ENCODE measurements at places on chromosomes 12 and 14.

DNA sequence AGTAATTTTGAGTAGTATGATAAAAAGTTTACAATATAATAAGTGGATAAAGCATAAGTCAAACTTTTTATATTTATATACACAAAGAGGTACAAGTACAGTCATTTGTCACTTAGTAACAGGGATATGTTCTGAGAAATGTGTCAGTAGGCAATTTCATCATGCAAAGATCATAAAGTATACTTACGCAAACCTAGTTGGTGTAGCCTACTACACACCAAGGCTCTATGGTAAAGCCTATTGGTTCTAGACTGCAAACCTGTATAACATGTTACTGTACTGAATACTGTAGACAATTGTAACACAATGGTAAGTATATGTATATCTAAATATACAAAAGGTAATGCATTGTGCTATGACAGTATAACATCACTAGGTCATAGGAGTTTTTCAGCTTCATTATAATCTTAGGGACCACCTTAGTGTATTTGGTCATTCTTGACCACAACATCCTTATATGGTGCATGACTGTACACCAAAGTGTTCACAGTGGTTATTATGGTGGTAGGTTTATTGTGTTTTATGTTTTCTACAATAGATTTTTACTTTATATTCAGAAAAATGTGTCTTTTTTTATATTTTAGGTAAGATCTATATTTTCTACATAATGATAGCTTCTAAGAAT is 14.9 kb upstream of the SCFD1 start:
- DNase-seq: no peak

DNA sequence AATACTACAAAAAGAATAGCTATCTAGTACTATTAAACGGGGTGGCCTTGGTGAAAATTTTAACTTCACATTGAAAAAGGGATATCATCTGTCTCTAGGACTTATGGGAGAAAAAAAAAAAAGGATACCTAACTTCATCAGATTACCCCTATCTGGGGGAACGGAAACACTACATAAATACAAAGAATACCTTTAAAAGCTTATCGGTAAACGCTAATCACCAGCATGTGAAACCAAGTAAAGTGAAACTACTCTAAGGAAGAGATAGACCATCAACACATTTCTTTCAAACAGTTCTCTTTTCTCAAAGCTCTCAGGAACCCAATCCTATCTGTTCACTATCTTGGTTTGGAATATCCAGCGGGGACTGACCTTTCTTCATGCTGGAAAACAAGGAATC is 3.5 kb downstream of the KICS2 start:
- DNase-seq: no peak

DNA sequence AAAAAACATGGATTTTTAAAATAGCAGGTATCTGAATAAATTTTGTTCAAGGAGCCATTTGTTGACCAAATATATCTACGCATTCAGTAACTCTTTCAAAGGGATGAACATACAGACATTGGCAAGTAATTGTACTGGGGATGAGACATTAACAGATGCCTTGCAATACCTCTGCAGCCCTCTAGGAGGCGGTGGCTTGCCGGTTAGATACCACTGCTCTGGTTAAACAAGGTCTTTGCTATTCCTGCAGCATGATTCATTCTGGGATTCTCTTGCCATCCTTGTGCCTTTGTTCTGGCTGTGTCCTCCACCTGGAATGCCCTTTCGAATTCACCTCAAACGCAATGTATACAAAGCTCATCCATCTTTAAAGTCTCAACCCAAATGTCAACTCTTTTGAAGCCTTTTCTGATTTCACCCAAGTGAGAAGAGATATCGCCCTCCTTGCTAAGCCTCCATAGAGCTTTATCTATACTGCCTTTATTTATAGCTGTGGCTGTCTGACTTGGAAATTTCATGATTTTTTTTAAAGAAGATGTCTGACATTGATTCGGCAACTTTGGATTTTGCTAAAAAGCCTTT is 131.0 kb upstream of the SRRM4 start:
- DNase-seq: no peak

DNA sequence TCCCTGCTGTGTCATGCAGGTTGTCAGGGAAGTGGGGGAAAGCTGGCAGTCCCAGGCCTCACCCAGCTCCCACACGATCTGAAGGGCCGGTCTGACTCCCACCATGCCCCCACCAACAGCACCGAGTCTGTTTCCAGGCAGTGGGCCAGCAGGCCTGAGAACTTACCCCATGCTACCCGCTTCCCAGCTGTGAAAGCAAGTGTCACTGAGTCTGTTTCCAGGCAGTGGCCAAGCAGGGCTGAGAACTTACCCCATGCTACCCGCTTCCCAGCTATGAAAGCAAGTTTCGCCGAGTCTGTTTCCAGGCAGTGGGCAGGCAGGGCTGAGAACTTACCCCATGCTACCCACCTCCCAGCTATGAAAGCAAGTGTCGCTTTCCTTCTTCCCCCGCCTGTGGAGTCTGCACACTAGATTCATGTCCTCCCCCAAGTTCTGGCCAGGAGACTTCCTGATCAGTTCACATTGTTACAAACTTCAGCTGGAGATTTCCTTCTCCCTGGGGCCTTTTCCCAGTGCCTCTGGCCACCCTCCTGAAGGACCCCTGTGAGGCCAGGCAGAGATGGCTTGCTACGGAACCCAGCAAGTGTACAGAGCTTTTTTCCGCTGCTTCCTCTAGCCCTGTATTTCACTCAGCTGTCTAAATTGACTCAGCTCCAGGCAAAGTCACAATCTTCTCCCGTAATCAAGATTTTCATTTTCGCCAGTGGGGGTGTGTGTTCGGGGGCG is 435.4 kb downstream of the TMTC2 start:
- DNase-seq: no peak

DNA sequence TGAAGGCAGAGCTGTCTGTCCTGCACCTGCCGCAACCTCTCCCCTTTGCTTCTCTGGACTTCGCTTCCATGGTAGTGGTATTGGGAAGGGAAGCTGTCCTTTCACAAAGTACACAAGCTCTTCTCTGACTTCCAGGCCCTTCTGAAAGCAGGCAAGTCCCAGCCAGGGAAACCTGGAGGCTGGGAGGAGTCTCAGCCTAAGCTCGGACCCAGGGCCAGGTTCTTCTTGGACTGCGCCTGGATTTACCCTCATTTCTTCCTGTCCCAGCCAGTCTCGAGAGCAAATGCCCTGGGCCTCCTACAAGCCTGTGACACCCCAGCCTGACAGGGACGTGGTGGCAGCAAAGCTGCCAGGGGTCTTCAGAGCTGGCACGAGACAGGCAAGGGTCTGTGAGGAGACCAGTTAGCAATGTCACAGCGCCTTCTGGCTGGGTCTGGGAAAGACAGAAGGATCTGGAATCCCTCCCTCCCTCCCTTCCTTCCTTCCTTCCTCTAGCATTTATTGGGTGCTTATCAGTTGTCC is 22.4 kb downstream of the ISCA2 start:
- no peak for DNase-seq

DNA sequence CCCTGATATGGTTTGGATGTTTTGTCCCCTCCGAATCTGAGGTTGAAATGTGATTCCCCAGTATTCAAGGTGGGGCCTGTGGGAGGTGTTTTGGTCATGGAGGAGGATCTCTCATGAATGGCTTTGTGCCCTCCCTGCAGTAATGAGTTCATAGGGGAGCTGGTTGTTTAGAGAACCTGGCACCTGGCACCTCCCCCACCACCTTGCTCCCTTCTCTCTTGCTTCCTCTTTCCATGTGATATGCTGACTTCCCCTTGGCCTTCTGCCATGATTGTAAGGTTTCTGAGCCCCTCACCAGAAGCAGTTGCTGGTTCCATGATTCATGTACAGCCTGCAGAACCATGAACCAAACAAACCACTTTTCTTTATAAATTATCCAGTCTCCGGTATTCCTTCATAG is 32.6 kb downstream of the CD163L1 start:
- DNase-seq: no peak

DNA sequence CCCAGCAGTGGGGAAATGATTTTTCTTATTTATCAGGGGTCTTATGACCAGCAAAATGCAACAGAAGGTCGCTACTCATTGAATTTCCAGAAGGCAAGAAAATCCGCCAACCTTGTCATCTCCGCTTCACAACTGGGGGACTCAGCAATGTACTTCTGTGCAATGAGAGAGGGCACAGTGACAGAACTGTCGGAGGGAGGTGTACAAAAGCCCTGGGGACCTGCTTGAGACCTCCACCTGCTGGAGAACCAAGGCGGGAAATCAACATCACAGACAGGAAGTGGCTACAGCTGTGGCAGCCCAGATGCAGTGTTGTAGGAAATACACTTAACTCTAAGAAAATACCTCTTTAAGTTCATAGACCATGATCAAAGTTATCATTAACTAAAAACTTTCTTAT is 250.9 kb upstream of the OR4E1 start:
- no peak for DNase-seq

GRCh38 chr14:89719366-89720075 is 235.0 kb downstream of the EFCAB11 start:
- no peak for DNase-seq

DNA sequence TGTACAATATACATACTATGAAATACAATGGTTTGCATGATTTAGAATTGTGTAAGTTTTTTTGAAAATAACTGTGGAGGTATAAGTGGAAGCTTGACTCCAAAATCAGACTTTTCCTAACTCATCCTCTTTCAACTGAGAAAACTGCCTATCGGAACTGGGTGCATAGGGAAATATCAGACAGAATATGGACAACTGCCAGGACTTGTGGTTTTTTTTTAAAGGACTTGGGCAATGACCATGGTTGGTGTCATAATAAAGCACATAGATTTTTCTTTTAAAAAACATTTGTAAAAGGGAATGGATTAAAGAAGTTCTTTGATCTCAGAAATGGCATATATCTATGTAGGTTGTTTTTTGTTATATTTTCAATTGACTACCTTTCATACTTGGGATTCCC is 53.3 kb upstream of the LRRK2 start:
- no peak for DNase-seq

DNA sequence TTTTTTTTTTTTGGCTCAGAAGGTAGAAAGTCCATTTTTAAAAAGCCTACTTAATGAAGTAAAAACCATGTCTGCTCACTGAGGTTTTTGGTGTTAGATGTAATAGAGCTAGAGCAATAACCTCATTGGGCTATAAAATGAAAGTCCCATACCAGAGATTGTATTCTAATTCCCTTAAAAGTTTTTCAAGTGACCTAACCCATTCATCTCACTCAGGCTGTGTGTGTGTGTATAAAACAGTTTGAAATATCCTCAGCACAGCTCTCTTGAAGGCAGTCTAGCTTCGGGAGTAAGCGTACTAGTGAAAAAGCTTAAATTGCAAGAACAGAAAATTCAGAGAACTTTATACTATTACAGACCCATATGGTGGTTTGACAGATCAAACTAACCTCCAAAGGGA is 313.8 kb downstream of the CEP128 start:
- no peak for DNase-seq

DNA sequence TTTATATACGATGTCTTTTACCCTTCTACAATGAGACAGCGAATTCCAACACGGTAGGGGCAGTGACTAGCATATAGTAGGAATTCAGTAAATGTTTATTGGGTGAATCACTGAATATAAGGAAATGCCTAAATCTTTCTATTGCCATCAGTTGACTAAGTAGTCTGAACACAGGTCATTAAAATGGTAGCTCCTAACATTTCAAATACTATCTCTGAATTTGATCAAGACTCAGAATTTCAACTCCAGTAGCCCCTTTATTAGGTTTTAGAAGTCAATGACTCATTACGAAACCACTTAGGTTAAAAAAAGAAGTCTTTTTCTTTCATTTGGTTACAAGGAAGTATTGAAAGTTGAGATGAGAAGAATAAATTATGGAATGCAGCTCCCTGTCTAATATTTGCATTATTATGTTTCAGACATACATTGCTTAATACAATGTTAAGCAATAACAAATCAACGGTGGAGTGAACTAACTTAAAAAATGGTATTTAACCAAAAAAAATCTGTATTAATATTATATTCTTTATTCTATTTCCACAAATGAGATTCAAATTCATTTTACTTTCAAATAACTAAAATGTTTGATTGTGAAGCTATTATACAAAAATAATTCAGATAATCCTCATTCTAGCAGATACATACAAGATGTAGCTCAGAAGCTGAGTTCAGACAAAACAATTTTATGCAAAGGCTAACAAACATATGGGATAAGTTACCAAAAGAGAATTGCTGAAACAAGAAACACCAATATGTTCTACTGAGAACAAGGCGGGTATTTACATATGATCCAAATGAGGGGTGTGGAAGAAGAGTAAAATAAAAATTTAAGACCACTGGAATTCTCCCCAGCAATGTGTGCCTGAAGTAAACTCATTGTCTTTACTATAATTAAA is 302.7 kb downstream of the CEP128 start:
- DNase-seq: no peak

DNA sequence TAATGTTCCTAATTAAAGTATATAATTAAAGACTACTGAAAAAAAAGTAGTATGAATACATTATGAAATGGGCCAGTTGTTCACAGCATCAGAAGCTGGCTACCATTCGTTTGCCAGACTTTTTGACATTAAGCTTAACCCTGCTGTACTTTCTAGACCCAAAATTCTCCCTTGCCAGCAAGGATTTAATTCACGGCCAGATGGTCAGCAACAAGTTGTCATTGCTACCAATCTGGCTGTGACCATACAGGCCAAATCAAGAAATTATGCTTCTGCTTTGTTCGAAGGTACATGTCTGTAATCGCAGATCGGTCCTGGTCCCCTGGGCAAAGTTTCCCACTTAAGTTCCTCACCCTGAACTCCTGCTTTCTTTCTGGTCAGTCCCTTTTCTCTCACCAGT is 217.7 kb upstream of the ATXN7L3B start:
- no peak for DNase-seq

DNA sequence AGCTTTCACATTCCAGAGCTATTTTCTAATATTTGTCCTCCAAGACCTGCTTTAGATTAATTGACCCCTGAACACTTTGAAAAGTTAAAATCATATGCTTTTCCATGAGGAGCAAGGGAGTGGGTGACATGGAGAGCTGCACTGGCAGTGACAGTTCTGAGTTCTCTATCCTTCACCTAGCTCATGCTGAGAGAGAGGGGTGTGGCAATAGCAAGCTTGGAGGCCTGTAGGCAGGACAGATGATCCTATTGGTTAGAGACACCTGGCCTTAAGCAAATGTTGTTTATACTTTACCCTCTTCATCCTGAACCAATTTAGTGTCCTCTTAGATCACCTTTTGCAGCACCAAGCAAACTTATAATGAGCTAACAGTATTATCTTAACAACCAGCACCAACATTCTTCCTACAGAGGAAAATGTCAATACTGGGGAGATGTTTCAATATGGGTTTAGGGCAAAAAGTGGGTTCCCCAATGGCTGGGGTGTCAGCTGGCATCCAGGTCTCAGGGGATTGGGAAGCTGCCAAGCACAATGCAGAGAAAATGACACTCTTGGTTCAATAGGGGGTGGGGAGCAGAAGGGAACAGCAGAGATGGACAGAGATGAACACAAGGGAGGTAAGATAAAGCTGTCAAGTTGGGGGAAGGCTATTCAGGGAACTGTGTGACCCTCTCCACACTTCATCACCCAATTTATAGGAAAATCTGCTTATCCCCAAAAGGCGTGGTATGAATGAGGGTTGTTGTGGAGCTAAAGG is 37.0 kb upstream of the PPM1H start:
- DNase-seq: no peak

- no peak for DNase-seq
Measured at GRCh38 chr12:51126297-51126696, 42.9 kb upstream of the CSRNP2 start.
